ENCODE measurements at places on chromosomes 4 and X. TPM values are rescaled to one million over a fixed set of nuclear protein-coding genes. Genes with fewer than 3 reads are reported as not detected.
A peak's percentile ranks its signal among the peaks of the same experiment; 100 is the strongest.

DNA sequence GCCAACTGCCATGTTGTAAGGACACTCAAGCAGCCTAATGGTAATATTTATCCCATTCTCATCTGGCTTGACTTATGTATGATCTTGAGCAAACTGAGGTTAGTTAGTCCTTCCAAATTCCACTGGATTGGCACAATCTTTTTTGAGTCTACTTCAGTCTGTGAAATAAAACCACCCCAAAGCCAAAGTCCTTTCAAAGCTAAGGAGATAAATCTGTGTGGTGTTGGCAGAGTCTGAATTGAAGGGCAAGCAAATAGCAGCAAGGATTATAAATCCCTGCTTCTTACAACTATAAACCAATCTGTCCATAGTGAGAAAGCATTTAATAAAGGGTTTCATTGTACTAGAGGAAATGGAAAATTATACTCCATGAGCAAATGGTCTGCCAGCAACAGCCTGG lies 233.9 kb upstream of the GLRA2 start:
- H3K27me3 ChIP-seq = no peaks in the 10 kb centered on the region
- H3K27ac ChIP-seq = no peak overlapping the region
- no peak for DNase-seq
- H3K4me3 ChIP-seq = no peak overlapping the region
- no peaks in the 10 kb centered on the region for H3K36me3 ChIP-seq

DNA sequence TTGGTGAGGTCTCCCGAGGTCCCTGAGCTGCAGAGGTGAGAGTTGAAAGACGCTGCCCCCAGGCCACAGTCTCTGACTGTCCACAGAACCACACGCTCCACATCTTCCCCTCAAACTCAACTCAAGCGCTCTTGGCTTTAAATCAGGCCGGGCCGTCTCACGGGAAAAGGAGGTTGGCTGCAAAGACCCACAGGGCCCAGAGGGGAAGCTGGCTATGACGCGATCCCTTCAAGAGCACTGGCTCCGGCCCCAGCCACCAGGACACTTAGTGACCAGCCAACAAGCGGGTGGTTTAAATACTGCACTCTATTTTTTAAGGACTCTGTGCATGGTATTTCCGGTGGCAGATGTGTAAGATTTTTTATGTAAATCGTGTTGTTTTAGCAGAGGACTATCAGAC lies 19.9 kb downstream of the LRPAP1 start:
- no peak overlapping the region for H3K4me3 ChIP-seq
- no peak for DNase-seq
- no peak overlapping the region for H3K27ac ChIP-seq
- H3K36me3 ChIP-seq = peaks cover 11% of the 10 kb centered on the region
- H3K4me1 ChIP-seq = no peaks in the 10 kb centered on the region

DNA sequence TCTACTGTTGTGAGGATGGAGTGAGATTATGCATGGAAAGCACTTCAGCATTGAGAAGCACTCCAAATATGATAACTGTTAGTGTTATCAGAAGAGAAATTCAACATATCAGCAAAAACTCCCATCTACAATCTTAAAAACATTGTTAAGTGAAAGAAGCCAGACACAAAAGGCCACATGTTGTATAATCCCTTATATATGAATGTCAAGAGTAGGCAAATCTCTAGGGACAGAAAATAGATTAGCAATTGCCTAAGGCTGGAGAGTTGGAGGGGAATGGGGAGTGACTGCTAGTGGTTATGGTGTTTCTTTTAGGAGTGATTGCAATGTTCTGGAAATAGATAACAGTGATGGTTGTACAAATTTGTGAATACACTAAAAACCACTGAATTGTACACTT lies 122.5 kb upstream of the LNX1 start:
- DNase-seq = no peak
- no peaks in the 10 kb centered on the region for H3K4me1 ChIP-seq
- H3K27ac ChIP-seq = no peak overlapping the region
- no peak overlapping the region for H3K4me3 ChIP-seq

DNA sequence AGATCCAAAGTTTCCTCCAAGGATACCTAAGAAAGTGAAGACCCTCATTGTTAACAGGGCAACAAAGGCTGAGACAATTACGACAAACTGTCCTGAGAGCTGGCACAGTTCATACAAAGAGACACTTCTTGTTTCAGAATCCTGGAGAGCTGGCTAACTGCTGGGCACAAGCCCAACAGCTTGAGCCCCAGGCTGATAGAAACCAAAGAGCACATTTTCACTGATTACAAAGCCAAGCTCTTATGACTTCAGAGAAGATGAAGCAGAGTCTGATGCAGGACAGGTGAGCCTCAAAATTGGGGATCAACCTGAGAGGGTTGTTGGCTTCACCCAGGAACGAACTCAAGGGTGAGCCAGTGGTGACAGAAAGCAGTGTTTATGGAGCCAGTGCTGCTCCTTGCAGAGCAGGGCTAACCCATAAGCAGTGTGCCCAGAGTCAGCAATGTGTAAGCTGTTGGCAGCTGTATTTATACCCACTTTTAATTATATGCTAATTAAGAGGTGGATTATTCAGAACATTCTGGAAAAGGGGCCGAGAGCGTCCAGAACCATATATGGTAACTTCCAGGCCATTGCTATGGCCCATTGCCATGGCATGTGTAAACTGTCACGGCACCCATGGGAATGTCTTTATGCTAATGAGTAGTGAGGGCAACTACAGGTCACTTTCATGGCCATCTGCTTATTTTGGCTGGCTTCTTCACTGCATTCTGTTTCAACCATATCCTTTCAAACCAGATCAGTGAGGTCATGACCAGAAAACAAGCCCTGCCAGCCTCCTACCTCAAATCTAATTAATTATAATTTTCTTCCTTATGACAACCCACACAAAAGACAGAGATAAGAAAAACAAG lies 183.7 kb downstream of the EVC2 start:
- no peak for DNase-seq
- no peaks in the 10 kb centered on the region for H3K4me1 ChIP-seq
- no peak overlapping the region for H3K4me3 ChIP-seq
- no peak overlapping the region for H3K27ac ChIP-seq
- no peaks in the 10 kb centered on the region for H3K36me3 ChIP-seq

DNA sequence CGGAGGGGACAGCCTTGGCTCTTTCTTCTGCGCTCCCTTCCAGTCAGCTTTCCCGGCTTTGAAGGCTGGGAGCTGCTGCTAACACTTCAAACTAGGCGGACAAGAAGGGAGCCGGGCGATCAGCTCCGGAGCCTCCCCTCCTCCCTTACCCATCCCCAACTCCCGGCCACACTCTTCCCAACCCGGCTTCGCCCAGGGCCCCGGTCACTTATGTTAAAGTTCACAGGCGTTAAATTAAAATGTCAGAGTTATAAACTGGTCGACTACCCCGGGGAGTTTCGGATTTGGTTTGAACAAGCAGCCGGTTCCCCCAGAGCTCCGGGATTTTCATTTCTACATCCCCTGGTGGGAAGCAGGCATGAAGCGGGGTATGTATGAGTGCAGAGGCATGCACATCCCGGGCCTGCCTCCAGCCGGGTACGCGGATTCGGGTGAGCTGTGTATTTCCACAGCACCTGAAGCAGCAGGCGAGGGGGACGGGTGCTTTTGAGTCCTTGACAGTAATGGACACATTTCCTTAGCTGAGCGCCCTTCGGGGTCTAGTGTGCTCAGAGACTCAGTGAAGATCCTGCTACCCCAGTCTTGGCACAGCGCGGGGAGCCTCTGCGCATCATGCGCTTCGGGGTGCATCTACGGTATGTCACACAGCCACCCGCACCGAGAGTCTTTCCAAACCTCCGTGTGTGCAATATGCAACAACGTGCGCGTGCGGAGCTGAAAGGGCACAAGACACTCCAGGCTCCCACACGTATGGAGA lies 880 bp downstream of the UNC5C start:
- no peaks in the 10 kb centered on the region for H3K27me3 ChIP-seq
- DNase-seq = no peak
- H3K4me1 ChIP-seq = no peaks in the 10 kb centered on the region
- no peak overlapping the region for H3K27ac ChIP-seq
- no peaks in the 10 kb centered on the region for H3K36me3 ChIP-seq

DNA sequence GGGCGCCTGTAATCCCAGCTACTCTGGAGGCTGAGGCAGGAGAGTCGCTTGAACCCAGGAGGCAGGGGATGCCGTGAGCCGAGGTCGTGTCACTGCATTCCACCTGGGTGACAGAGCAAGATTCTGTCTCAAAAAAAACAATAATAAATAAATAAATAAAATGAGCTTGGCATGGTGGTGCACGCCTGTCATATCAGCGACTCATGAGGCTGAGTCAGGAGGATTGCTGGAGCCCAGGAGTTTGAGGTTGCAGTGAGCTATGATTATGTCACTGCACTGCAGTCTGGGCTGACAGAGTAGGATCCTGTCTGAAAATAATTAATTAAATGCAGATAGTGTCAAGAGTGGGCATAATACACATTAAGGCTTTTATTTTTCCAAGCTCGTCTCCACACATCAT lies 77.5 kb downstream of the DHRSX start:
- H3K4me3 ChIP-seq = no peak overlapping the region
- H3K27me3 ChIP-seq = no peaks in the 10 kb centered on the region
- no peaks in the 10 kb centered on the region for H3K4me1 ChIP-seq
- DNase-seq = no peak
- no peaks in the 10 kb centered on the region for H3K36me3 ChIP-seq

- no peak overlapping the region for H3K27ac ChIP-seq
- H3K27me3 ChIP-seq = 0 out of 2 replicates have a peak, but pooled peaks cover 2% of the 10 kb centered on the region
- peak overlapping the region; percentile 65 for H3K4me3 ChIP-seq
- H3K36me3 ChIP-seq = no peaks in the 10 kb centered on the region
- DNase-seq = peak; percentile 75
- peaks cover 17% of the 10 kb centered on the region for H3K4me1 ChIP-seq
Measured at GRCh38 chr4:122827879-122828601, 1.4 kb downstream of the FGF2 start.

DNA sequence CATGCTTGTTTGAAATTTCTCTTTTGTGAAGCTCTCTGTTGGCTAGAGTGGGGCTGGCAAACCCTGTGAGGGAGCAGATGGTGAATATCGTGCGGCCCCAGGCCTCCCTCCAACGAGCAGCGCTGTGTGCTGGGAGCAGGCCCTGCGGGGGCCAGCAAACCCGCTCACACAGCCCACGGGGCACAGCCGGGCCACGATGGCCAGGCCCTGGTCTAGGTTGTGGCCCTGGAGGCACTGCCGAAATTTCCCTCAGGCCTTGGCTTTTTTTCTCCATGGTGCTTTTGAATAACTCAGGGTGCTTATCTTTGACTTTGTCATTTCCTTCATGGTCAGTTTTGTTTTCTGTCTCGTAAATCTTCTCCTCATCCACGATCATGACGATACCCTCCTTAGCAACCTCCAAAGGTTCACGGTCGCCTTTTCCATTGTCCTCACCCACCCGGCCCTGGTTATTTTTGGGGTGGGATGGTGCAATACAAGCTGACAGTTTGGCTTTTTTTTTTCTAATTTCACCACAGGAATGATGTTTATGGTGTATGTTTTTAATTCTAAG lies 20.7 kb downstream of the PCGF3 start:
- no peaks in the 10 kb centered on the region for H3K27me3 ChIP-seq
- H3K4me3 ChIP-seq = no peak overlapping the region
- H3K4me1 ChIP-seq = no peaks in the 10 kb centered on the region
- H3K27ac ChIP-seq = no peak overlapping the region
- DNase-seq = no peak

GRCh38 chr4:48068182-48068581 lies 51.6 kb downstream of the NIPAL1 start:
- H3K27me3 ChIP-seq = no peaks in the 10 kb centered on the region
- DNase-seq = peak; percentile 9
- no peaks in the 10 kb centered on the region for H3K36me3 ChIP-seq
- H3K4me3 ChIP-seq = no peak overlapping the region
- no peaks in the 10 kb centered on the region for H3K4me1 ChIP-seq
- H3K27ac ChIP-seq = no peak overlapping the region

- H3K36me3 ChIP-seq = peaks cover 9% of the 10 kb centered on the region
- H3K27ac ChIP-seq = peak overlapping the region; percentile 96
- no peak overlapping the region for H3K4me3 ChIP-seq
- H3K4me1 ChIP-seq = peaks cover 51% of the 10 kb centered on the region
- no peak for DNase-seq
Measured at GRCh38 chr4:1221155-1221870, 27.6 kb downstream of the CTBP1 start.

GRCh38 chr4:168304744-168305459 lies 13.7 kb downstream of the DDX60 start:
- no peak overlapping the region for H3K4me3 ChIP-seq
- H3K27me3 ChIP-seq = no peaks in the 10 kb centered on the region
- no peak for DNase-seq
- no peaks in the 10 kb centered on the region for H3K4me1 ChIP-seq
- no peak overlapping the region for H3K27ac ChIP-seq
- H3K36me3 ChIP-seq = no peaks in the 10 kb centered on the region

- no peak overlapping the region for H3K27ac ChIP-seq
- no peaks in the 10 kb centered on the region for H3K36me3 ChIP-seq
- no peak overlapping the region for H3K4me3 ChIP-seq
- no peaks in the 10 kb centered on the region for H3K4me1 ChIP-seq
Measured at GRCh38 chr4:8723222-8723980, 130.8 kb downstream of the CPZ start.

- no peaks in the 10 kb centered on the region for H3K27me3 ChIP-seq
- no peak overlapping the region for H3K27ac ChIP-seq
- no peaks in the 10 kb centered on the region for H3K36me3 ChIP-seq
- H3K4me1 ChIP-seq = no peaks in the 10 kb centered on the region
- H3K4me3 ChIP-seq = no peak overlapping the region
Measured at GRCh38 chrX:24498181-24498580, 33.1 kb downstream of the PDK3 start.

DNA sequence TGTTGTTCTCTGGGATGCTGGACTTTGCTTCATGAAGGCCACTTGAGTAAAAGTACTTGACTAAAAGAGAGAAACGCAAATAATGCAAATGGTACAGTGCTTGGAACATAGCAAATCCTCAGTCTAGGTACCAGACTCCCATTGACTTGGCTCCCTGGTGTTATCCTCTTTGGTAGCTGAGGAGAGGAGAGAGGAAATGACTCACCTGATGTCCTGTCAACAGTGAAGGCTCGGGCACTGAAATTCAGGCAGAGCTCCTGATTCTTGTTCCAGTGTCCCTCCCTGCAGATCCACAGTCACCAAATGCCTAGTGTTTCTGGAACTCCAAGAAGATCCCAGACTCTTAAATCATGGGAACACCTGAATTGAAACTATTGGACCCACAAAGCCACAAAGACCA lies 22.5 kb upstream of the TCEAL4 start:
- H3K4me3 ChIP-seq = no peak overlapping the region
- peaks cover 15% of the 10 kb centered on the region for H3K4me1 ChIP-seq
- H3K27me3 ChIP-seq = no peaks in the 10 kb centered on the region
- H3K36me3 ChIP-seq = no peaks in the 10 kb centered on the region
- H3K27ac ChIP-seq = no peak overlapping the region

- peak overlapping the region; percentile 87 for H3K27ac ChIP-seq
- H3K4me1 ChIP-seq = peaks cover 65% of the 10 kb centered on the region
- no peaks in the 10 kb centered on the region for H3K36me3 ChIP-seq
Measured at GRCh38 chr4:83216959-83217683, 67.5 kb downstream of the COQ2 start.

- H3K4me1 ChIP-seq = no peaks in the 10 kb centered on the region
- DNase-seq = no peak
- H3K27ac ChIP-seq = no peak overlapping the region
Measured at GRCh38 chrX:105323928-105324327, 103.4 kb upstream of the TEX13A start.

The OPN1MW gene
- total RNA-seq = not detected

The NSG1 gene
- total RNA-seq = 0.75 TPM

The VCX gene
- not detected for total RNA-seq

The H2BW2 gene
- not detected for total RNA-seq

The ODAPH gene
- total RNA-seq = not detected

The PPP1R2C gene
- total RNA-seq = not detected

The LSM6 gene
- total RNA-seq = 321 TPM

Data from Karpas-422 (cell line).